Activated T-helper 1 cell treated with anti-CD3 and anti-CD28 coated beads, Interleukin-2, amount 50 U/mL, for 16 hours (primary cell): ENCODE measurements at places on chromosomes 11 and 22.
A peak's percentile ranks its signal among the peaks of the same experiment; 100 is the strongest.

- no peak for DNase-seq
These were observed 63.2 kb downstream of the PACS1 start for GRCh38 chr11:66133216-66133775.

- no peak for DNase-seq
These were observed 5.7 kb upstream of the SEPTIN3 start for GRCh38 chr22:41963453-41964111.

DNA sequence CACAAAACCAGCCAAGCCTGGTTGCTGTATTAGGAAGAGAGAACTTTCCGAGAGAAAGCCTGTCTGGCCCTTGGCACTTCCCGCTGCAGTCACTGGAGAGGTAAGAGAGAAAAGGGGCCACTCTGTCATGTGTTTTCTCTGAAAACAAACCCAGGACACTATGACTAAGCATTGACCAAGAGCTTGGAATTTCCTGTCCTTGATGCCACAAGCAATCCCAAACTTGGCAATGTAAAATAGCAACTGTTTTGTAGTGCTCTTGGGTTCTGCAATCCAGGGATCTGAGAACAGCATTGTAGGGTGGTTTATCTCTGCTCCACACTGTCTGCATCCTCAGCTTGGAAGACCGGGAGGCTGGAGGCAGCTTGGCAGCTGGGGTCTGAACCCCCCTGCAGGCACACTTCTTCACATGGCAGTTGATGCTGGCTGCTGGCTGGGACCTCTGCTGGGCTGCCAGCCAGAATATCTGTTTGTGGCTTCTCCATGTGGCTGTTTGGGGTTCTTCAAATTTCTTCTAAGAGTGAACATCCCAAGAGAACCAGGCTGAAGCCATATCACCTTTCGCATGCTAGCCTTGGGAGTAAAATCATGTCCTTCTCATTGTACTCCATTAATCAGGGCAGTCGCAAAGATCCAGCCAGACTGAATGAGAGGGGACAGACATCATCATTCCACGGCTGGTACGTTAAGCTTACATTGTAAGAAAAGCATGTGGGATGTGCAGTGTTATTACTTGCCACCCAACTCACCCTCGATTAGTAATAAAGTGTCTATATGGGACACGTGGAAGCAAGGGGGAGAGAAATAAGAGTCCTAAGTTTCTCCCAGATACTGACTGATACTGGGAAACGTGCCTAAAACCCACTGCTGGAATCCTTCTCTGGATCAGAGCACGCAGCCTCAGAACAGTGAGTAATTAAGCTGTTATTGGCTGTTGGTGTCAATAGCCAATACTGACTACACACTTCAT, 537.4 kb upstream of the B3GAT1 start:
- DNase-seq: no peak

GRCh38 chr11:106246495-106246894, 169.0 kb downstream of the AASDHPPT start:
- DNase-seq: no peak

DNA sequence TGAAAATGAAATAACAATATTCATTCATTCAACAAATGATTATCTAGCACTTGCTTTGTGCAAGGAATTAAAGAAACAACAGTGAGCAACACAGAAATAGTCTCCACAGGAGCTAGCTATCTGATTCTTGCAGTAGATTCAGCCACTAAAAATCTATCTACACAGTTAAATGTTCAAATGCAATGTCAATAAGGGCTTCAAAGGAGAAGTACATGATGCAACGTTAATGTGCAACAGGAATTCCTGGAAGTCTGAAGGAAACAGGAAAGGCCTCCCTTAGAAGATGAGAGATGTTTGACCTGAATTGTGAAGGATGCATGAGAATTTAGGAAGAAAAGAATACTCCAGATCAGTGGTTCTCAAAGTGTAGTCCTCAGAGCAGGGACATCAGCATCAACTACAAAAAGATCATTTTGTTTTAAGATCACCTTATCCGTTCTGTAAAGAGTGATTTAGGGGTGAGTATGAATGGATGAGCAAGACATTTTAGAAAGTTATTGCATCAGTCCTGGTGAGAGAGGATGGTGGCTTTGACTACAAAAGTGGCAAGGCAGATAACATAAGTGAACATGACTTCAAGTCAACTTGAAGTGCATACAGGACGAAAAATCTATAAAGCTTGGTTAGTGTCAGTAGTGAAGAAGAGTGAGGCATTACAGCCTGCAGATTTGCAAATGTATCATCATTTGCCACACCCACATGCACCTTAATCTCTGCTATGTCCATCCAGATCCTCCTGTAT, 96.0 kb downstream of the ETS1 start:
- no peak for DNase-seq

DNA sequence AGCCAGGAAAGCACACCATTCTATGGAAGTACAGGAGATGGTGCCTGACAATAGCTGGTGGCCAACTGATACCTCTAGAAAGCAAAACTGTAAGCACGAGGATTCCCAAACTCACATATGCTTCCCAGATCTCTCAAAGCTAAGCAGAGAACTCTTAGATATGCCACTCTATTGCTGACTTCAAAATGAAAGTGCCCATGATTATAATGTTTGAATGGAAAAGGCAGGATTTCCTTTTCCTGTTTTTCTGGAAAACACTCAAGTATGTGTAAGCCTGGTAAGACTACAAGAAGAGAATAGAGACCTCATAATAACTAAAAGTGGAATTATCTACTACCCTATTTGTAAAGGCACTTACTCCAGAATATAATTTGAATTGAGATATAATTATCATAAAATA, 2.6 kb upstream of the CARD18 start:
- DNase-seq: no peak

DNA sequence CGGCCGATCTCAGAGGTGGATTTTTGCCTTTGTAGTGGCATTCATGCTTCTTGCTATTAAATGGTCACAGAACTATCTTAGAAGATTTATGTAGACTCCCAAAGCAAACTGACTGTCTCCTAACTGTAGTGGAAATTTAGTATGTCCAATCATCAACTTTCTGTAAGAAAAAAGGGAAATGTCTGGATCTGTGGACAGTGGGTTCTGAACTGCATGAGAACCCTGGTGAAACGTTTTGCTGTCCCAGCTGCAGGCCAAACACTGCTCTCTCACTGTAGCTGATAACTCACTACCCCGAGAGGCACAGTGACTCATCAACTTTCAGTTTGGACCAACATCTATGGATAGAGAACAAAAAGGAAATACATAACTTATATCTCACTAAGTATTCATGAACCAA, 387.1 kb downstream of the SOX6 start:
- DNase-seq: no peak

DNA sequence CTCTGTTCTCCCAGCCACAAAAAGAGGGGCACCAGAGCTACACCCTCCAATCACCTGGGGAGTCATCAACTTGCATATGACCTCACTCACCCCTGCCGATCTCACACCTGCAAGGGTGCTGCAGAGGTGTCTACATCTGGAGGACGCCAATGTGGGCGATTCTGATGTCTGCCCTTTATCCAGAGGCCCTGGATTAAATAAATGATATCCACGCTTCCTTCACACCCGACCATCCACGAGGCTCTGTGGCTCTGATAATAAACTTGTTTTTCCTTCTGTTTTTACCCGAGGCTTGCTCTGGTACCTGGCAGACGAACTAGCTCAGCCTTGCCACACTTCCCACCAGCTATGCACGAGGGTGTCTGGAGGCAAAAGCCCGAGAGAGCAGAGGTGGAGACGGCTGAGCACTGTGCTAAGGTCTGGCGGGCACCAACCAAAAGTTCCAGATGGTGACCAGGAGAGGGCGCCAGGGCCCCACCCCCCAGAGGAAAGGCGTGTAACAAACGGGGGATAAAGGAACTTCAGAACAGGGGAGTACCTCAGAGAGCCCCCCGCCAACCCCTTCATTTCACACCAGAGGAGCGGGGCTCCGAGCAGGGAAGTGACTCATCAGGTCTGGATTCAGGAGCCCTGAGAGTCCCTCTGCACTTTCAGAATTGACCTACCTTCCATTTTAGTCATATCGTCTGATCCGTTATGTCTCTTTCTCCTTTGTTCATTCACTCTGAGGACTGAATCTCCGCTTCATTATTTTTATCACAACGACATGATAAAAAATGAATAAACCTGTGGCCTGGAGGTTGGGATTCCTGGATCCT, 13.5 kb downstream of the SCN3B start:
- peak; percentile 22 for DNase-seq

DNA sequence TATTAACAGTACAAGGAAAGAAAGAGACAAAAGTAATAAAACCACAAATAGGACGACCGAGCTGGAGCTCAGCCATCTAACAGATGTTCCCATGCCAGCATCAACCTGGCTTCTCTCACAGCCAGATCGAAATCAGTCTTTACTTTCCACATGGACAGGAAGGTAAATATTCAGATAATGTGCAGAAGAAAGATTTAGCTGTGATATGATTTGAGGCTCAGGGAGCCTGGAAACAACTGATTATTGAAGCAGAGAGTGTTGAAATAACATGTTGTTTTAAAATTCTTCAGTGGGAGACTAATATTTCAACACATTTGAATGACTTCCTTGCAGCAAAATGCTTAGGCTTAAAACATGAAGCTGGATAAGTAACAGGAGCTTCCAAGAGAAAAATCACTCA, 546.8 kb downstream of the ETS1 start:
- DNase-seq: no peak

- DNase-seq: no peak
These were observed 5.3 kb upstream of the AKIP1 start for GRCh38 chr11:8905528-8906165.

- no peak for DNase-seq
These were observed 364.2 kb downstream of the TENM4 start for GRCh38 chr11:79076526-79077115.

- no peak for DNase-seq
These were observed 68.4 kb downstream of the GGTLC2 start for GRCh38 chr22:22712666-22713365.

DNA sequence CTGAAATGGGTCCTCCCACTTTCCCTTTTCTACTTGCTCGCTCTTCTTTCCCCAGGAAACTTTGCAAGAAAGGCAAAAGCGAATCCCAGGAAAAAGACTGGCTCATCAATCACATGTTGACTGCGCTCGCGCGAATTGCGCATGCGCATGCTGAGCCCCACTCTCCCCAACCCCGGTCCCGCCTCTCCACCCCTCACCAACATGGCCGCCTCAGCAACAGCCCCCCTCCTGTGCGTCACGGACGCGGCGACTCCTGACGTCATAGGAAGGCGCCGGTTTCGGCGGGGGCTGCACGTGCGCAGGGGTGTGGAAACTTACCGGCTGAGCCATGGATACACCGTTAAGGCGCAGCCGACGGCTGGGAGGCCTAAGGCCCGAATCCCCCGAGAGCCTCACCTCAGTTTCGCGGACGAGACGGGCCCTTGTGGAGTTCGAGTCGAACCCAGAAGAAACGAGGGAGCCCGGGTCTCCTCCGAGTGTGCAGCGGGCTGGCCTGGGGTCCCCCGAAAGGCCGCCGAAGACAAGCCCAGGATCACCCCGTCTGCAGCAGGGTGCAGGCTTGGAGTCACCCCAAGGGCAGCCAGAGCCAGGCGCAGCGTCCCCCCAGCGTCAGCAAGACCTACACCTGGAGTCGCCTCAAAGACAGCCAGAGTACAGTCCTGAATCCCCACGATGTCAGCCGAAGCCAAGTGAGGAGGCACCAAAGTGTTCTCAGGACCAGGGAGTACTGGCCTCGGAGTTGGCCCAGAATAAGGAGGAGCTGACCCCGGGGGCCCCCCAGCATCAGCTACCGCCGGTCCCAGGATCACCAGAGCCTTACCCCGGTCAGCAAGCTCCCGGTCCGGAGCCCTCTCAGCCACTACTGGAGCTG, at the start of gene CCDC86:
Gene CCDC86, plus strand, starts transcription at position 317 of the 871 bp plus-strand sequence. Its CDS starts 12 bp downstream, at position 329.
- peak; percentile 99 for DNase-seq

- DNase-seq: no peak
These were observed 33.4 kb upstream of the PTPRJ start for GRCh38 chr11:47946682-47947559.

- DNase-seq: no peak
These were observed 89.6 kb upstream of the API5 start for GRCh38 chr11:43222215-43222614.

DNA sequence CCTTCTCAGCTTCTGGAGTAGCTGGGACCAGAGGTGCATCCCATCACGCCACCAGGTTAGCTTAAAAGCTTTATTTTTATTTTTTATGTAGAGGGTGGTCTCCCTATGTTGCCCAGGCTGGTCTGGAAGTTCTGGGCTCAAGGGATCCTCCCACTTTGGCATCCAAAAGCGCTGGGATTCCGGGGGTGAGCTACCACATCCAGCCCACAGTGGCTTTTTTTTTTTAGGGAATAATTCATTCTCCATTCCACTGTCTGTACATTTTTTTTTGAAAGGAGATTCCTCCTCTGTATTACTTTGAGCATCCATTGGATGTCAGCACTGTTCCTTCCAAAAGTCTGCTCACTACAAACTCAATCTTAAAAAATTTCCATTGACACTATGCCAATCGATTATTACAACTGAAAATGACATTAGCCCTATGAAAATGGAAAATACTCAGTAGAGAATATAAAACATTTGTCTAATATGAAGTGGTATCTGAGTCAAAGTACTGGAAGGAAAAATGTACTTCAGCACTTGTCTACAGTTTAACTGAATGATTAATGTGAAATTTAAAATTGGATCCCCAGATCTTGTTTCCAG, 1.3 kb upstream of the LPXN start:
- no peak for DNase-seq

- no peak for DNase-seq
These were observed 328.8 kb downstream of the TBC1D22A start for GRCh38 chr22:47091246-47091651.

DNA sequence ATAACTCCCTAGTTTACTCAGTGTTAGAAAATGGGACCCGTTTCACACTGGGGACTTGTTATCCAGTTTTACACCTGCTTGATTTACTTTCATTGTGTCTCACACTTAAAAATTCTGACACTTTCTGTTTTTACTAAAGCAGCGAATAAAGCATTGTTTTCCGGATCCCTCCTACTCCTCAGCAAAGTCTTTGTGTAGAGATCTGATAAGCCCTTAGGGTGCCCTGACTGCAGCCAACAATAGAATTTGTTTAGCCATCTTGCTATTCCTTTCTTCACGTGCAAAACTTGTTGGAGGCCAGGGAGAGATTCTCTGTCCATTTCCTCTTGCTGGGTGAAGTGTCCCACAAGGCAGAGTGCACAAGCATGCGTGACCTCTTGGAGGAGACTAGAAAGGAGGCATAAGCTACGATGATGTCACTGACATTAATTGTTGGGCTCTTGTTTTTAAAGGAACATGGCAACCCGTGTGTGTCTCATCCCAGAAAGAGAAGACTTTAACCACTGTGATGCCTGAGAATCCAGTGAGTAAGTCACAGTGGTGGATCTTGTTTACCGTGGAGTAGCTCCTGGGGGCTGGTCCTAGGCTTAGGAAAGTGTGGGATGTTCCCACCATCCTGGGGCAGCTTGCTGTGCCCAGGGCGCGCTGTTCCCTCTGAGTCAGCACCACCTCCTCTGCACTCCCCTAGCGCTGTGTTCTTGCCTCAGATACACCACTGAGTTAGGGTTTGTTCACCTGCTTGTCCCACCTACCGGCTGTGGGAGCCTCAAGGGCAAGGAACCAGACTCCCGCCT, 27.7 kb downstream of the MICAL2 start:
- no peak for DNase-seq
